ENCODE measurements at places on chromosomes 3 and 15. TPM values are rescaled to one million over a fixed set of nuclear protein-coding genes. Genes with fewer than 3 reads are reported as not detected.

DNA sequence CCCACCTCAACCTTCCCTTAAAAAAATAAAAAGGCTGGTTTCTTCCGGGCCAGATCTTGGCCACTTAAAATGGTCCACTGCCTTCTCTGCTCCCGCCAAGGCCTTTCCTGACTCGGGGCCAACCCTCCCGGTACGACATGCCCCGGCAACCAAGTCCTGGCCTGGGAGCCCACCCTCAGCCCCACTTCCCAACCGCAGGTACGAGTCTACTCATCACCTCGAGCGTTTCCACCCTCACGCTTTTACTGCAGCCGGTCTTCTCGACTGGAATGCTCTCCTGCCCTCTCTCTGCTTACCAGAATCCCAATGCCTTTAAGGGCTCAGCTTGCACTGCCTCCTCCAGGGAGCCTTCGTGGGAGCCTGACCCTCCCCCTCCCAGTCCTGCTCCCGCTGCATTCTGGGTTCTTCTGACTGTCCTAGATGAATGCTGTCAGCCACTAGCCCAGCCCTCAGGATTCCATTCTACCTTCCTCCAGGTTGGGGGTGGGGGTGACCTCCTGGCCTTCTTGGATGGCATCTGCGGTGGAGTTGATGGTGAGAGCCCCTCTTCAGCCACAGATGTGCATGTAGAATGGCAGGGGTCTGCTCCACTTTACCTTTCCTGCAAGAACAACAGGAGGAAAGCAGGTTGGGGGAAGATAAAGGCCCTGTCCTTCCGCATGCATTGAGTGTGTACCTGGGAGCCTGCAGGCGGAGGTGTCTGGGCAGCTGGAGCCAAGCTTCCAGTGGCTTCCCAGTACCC is 1.1 kb upstream of the CSRNP1 start:
- H3K27me3 ChIP-seq = no peaks in the 10 kb centered on the region
- peaks cover 14% of the 10 kb centered on the region for H3K36me3 ChIP-seq
- peak overlapping the region; percentile 92 for H3K27ac ChIP-seq
- H3K4me1 ChIP-seq = peaks cover 56% of the 10 kb centered on the region
- DNase-seq = peak; percentile 88
- H3K4me3 ChIP-seq = peak overlapping the region; percentile 81

GRCh38 chr3:24069045-24069444 is 124.0 kb downstream of the NR1D2 start:
- H3K4me3 ChIP-seq = no peak overlapping the region
- H3K36me3 ChIP-seq = no peaks in the 10 kb centered on the region
- peaks cover 2% of the 10 kb centered on the region for H3K4me1 ChIP-seq
- DNase-seq = no peak
- H3K27ac ChIP-seq = no peak overlapping the region

DNA sequence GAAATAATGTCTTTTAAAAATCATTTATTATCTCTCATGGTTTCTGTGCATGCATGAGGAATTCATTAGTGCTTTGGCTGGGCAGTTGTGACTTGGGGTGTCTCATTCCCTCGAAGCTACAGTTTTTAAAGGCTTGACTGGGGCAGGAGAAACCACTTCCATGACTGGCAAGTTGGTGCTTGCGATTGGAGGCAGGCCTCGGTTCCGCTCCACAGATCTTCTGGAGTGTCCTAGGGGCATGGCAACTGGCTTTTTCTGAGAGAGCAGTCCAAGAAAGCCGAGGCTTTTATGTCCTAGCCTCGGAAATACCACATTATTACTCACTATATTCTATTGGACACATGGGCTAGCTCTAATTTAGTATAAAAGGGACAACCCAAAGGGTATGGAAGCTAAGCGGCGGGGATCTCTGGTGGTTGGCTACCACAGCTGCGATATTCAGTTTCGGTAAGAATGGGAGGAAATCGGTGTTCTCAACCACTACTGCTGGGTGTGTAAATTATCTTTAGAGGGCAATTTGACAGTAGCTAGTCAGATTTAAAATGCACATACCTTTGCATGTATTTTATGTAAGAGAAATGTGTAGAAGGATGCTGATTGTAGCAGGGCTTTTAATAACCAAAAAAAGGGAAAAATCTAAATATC is 48.8 kb upstream of the TOP2B start:
- H3K4me1 ChIP-seq = no peaks in the 10 kb centered on the region
- no peak overlapping the region for H3K27ac ChIP-seq
- H3K36me3 ChIP-seq = no peaks in the 10 kb centered on the region
- DNase-seq = peak; percentile 6
- H3K27me3 ChIP-seq = no peaks in the 10 kb centered on the region
- no peak overlapping the region for H3K4me3 ChIP-seq

- H3K4me1 ChIP-seq = no peaks in the 10 kb centered on the region
- no peak overlapping the region for H3K27ac ChIP-seq
- no peak for DNase-seq
- H3K4me3 ChIP-seq = no peak overlapping the region
Measured at GRCh38 chr3:13025090-13025489, 48.1 kb downstream of the IQSEC1 start.

GRCh38 chr3:39644176-39644575 is 165.2 kb upstream of the MYRIP start:
- no peak overlapping the region for H3K4me3 ChIP-seq
- peaks cover 10% of the 10 kb centered on the region for H3K4me1 ChIP-seq
- H3K36me3 ChIP-seq = no peaks in the 10 kb centered on the region
- H3K27me3 ChIP-seq = no peaks in the 10 kb centered on the region
- H3K27ac ChIP-seq = no peak overlapping the region

DNA sequence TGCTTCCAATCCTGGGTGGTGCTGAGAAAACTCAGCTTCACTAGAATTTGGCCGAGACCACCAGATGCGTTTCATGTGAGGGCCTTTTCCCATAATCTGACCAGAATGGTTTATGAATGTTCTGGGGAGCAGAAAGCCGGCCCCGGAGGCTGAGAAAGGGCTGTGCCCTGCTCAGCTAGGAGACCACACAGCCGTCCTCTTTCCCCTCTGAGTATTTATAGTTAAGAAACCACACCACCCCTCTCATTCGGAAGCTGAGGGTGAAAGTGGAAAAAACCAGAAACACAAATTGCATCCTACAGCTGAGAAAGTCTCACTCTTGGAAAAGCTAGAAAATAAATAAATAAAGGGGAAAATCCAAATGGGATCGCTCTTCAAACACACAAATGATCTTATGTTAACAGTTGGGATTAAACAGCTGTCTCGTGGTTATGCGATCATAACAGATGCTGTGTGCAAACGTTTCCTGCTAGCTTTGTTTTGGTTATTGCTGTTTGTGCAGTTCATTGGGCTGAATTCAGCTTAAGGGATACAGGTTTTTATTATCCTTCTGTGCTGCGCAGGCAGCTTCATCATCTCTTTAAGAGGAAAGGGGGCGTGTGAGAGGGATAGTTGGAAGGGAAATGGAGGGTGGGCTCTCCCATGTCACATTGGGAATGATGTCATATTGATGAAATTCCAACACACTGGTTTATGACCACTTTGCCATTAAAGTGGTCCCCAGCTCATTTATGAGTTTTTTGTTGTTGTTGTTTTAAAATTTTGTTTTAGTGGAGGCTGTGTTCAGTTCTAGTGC is 1026.2 kb upstream of the NR2F2 start:
- H3K27ac ChIP-seq = no peak overlapping the region
- no peak for DNase-seq
- no peaks in the 10 kb centered on the region for H3K27me3 ChIP-seq
- no peaks in the 10 kb centered on the region for H3K36me3 ChIP-seq
- no peaks in the 10 kb centered on the region for H3K4me1 ChIP-seq
- no peak overlapping the region for H3K4me3 ChIP-seq

- H3K4me1 ChIP-seq = peaks cover 50% of the 10 kb centered on the region
- H3K27me3 ChIP-seq = no peaks in the 10 kb centered on the region
- DNase-seq = peak; percentile 44
- peak overlapping the region; percentile 45 for H3K27ac ChIP-seq
- H3K36me3 ChIP-seq = peaks cover 9% of the 10 kb centered on the region
Measured at GRCh38 chr3:194489736-194490612, 3.2 kb upstream of the ATP13A3 start.

- H3K27ac ChIP-seq = no peak overlapping the region
- H3K4me3 ChIP-seq = no peak overlapping the region
- no peak for DNase-seq
- H3K36me3 ChIP-seq = peaks cover 34% of the 10 kb centered on the region
- H3K4me1 ChIP-seq = peaks cover 4% of the 10 kb centered on the region
Measured at GRCh38 chr3:128745742-128746141, 19.8 kb downstream of the RAB7A start.

GRCh38 chr3:157094301-157094700 is 65.6 kb downstream of the CCNL1 start:
- H3K4me1 ChIP-seq = peaks cover 14% of the 10 kb centered on the region
- H3K27me3 ChIP-seq = no peaks in the 10 kb centered on the region
- DNase-seq = no peak
- no peak overlapping the region for H3K4me3 ChIP-seq

DNA sequence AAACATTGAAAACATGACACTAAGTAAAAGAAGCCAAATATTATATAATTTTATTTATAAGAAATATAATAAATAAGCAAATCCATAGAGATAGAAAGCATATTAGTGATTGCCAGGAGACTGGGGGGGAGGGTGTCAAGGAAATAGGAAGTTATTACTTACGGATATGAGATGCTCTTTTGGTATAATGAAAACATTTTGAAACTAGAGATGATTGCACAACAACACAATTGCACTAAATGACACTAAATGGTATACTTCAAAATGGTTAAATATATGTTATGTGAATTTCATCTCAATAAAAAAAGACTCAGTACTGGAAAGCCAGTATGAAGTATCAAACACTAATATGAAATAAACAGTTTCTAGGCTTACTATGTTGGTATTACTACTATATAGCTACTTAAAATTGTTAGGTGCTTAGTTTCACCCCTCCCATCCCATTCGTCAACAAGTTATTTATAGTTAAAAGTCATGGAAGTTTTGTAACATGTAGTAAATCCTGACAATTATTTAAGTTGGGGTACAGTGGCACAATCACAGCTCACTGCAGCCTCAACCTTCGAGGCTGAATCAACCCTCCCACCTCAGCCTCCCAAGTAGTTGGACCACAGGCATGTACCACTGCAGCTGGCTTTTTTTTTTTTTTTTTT is 43.7 kb downstream of the STAG1 start:
- H3K27me3 ChIP-seq = no peaks in the 10 kb centered on the region
- H3K36me3 ChIP-seq = no peaks in the 10 kb centered on the region
- no peak overlapping the region for H3K27ac ChIP-seq
- no peak for DNase-seq
- no peaks in the 10 kb centered on the region for H3K4me1 ChIP-seq

GRCh38 chr3:176633511-176633910 is 563.8 kb downstream of the TBL1XR1 start:
- no peaks in the 10 kb centered on the region for H3K27me3 ChIP-seq
- H3K4me3 ChIP-seq = no peak overlapping the region
- H3K36me3 ChIP-seq = no peaks in the 10 kb centered on the region
- DNase-seq = peak; percentile 8
- no peaks in the 10 kb centered on the region for H3K4me1 ChIP-seq
- no peak overlapping the region for H3K27ac ChIP-seq

DNA sequence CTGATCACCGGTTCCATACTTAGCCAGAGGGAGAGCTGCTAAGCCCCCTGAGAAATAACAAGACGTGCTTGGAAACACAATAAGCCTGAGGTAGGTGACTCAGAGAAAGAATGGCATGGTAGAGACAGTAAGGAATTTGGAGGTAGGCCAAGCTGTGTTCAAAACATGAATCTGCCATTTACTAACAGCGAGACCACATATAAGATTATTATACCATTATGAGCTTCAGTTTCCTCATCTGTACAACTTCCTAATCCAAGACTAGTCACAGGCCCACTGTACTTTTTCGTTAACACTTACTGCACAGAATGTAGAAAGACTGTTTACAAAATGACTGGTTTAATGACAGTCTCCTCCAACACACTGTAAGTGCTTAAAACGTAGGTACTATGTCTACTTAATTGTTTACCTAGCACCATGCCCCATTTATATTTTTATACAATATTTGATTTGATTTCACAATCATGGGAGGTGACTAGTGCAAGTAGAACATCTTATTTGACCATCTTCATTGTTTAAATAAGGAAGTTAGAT is 25.7 kb downstream of the ATOSA start:
- DNase-seq = peak; percentile 15
- H3K4me1 ChIP-seq = no peaks in the 10 kb centered on the region
- H3K4me3 ChIP-seq = no peak overlapping the region
- no peaks in the 10 kb centered on the region for H3K36me3 ChIP-seq

GRCh38 chr15:62781081-62781497 is 261.5 kb upstream of the TPM1 start:
- H3K4me3 ChIP-seq = no peak overlapping the region
- H3K4me1 ChIP-seq = no peaks in the 10 kb centered on the region
- no peak for DNase-seq
- H3K27ac ChIP-seq = no peak overlapping the region
- no peaks in the 10 kb centered on the region for H3K36me3 ChIP-seq

DNA sequence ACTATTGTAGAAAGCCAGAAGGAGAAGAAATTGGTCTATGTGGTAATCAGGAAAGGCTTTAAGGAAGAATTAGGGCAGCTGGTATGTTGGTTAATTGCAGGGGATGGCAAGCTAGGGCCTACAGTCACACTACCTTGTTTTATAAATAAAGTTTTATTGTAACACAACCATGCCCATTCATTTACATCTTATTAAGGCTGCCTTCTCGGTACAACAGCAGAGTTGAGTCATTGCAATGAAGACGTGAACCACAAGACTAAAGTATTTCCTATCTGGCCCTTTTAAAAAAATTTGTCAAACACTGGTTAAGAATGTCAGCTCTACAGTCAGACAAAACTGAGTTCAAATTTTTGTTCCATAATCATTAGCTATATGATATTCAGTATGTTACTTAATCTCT is 8.3 kb downstream of the SERPINI1 start:
- peaks cover 16% of the 10 kb centered on the region for H3K4me1 ChIP-seq
- H3K27ac ChIP-seq = no peak overlapping the region
- H3K27me3 ChIP-seq = no peaks in the 10 kb centered on the region
- no peak for DNase-seq

GRCh38 chr15:101547737-101548136 is 58.2 kb upstream of the PCSK6 start:
- no peaks in the 10 kb centered on the region for H3K36me3 ChIP-seq
- DNase-seq = no peak
- peaks cover 54% of the 10 kb centered on the region for H3K27me3 ChIP-seq
- H3K4me1 ChIP-seq = no peaks in the 10 kb centered on the region
- no peak overlapping the region for H3K27ac ChIP-seq

The VIPR1 gene
- total RNA-seq = 0.34 TPM

The TBC1D23 gene
- 42.8 TPM for total RNA-seq

The SEMA5B gene
- not detected for total RNA-seq

The TBC1D2B gene
- 10.1 TPM for total RNA-seq

The SLC24A1 gene
- 8.2 TPM for total RNA-seq

The CIDEC gene
- not detected for total RNA-seq

The RHOV gene
- total RNA-seq = 1.9 TPM

The CKMT1B gene
- total RNA-seq = 5.5 TPM

All from K562 (cell line).